Endothelial cell of umbilical vein (primary cell): ENCODE measurements at places on chromosomes 2 and 18. TPM values are rescaled to one million over a fixed set of nuclear protein-coding genes. Genes with fewer than 3 reads are reported as not detected.

Gene LRRTM4
- not detected in 2 replicates for total RNA-seq

DNA sequence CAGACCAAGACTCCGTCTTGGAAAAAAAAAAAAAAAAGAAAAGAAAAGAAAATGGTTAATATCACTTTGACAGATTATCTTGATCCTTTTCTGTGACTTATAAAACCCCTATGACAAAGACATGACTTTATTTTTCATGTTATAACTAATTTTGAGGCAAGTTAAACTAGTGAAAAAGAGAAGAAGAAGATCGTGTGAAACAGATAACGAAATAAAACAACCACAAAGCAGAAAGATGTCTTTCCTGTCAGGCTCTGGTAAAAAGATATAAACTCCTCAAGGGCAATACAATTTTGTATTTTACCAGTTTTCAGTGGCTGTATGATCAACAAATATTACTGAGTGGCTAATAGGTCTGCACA is 13.4 kb upstream of the RBMS1 start:
- DNase-seq: no peak

- DNase-seq: no peak
Observed at GRCh38 chr2:42978887-42979415, 186.6 kb upstream of the HAAO start.

Gene ATP9B
- 18.2 and 21.1 TPM in 2 replicates for total RNA-seq

- DNase-seq: peak; percentile 4
Observed at GRCh38 chr2:120764991-120765677, 29.5 kb downstream of the GLI2 start.

GRCh38 chr2:240946654-240947053 is 40.5 kb downstream of the CROCC2 start:
- DNase-seq: no peak

Gene EMX1
- not detected in 2 replicates for total RNA-seq

DNA sequence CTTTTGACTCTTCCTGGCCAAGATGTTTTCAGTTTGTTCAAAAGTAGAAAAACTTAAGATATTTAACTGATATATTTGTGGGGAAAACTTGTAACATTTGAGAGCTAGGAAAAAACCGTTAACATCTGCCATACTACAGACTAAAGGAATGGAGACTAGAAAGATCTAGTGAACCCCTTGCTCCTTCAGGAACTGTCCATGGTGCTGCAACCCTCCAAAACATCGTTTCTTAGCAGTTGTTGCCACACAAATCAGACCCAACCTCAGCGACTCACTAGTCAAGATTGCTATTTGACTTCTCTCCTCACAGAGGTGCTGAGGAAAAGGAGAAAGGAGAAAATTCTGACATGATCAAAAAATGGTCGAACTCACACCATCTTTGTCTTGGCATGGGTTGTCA is 393.8 kb upstream of the LYPD1 start:
- peak; percentile 1 for DNase-seq

DNA sequence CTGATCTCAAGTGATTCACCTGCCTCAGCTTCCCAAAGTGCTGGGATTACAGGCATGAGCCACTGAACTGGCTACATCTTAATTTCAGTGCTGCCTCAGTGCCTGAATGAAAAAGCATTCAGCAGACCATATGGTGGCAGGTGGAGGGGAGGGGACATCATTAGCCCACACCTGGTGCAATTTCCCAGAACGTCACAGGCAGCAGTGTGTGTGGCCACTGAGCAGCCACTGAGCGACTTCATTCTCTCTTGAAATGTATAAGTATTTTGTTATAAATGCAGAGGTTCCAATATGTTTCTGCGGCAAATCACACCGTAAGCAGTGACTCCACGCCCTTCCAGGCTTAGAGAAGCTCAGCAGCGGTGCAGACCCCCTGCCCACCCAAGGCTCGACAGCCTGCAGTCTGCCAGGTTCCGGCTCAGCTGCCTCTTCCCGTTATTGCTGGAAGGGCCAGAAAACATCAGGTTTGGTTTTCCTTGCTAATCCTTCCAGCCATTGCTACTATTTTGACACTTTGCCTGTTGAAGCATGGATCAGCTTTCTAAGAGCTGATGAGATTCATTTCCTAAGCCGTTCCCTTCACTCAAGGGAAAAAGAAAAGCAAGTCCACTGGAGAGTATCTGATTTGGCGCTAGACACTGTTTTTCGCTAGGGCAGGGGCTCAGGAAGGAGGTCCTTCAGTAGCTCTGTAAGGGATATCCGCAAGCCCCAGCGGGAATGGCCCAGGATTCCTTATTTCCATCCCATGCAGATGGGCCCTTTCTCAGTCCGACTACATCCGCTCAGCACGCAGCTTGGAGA is 250.7 kb downstream of the VAPA start:
- DNase-seq: peak; percentile 63

Gene TMEFF2
- 0.12 and 0.20 TPM in 2 replicates for total RNA-seq

DNA sequence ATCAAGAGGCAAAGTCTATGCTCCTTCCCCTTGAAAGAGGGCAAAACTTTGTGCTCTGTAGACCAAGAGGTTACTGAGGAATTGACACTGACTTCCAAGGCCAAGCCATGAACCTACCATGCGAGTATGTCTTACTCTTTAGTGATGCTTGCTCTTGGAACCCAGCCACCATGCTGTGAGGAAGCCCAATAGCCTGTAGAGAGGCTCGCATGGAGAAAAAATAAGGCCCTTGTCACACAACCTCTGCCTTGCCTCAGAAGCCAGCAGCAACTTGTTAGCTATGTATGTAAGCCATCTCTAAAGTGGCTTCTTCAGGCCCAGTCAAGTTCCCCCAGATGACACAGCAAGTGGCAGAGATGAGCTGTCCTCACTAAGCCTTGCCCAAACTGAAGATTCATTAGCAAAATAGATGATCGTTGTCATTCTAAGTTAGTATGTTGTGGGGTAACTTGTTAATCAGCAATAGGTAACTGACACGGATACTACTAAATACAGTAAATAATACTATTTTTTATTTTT is 66.1 kb upstream of the RGPD5 start:
- no peak for DNase-seq

GRCh38 chr18:74497778-74498177 is 1.6 kb downstream of the CNDP2 start:
- no peak for DNase-seq

- DNase-seq: no peak
Observed at GRCh38 chr2:225994748-225995405, 595.4 kb downstream of the NYAP2 start.

- no peak for DNase-seq
Observed at GRCh38 chr2:198591586-198591985, 787.2 kb downstream of the PLCL1 start.

Gene LCT
- total RNA-seq: 0.07 TPM in 1 of 2 replicates, not detected in the other

Gene GNLY
- total RNA-seq: not detected in 2 replicates

DNA sequence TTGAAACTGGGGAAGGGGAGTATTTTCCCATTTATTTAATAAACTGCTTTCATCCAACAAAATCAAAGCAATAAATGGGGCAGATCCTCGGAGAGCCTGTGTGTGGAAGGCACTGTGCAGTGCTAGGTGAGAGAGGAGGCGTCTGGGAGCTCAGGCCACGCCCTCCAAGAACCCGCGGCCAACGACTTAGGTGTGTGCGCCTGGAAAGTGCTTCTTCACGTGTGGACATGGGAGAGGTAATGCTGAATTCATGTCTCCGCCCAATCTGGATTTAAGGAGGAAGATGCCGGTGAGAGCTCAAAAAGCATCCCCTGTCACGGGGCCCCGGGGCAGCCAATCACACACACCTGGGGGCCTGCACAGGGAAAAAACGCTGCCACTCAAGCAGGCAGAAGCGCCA is 77.4 kb downstream of the HDAC4 start:
- DNase-seq: no peak

DNA sequence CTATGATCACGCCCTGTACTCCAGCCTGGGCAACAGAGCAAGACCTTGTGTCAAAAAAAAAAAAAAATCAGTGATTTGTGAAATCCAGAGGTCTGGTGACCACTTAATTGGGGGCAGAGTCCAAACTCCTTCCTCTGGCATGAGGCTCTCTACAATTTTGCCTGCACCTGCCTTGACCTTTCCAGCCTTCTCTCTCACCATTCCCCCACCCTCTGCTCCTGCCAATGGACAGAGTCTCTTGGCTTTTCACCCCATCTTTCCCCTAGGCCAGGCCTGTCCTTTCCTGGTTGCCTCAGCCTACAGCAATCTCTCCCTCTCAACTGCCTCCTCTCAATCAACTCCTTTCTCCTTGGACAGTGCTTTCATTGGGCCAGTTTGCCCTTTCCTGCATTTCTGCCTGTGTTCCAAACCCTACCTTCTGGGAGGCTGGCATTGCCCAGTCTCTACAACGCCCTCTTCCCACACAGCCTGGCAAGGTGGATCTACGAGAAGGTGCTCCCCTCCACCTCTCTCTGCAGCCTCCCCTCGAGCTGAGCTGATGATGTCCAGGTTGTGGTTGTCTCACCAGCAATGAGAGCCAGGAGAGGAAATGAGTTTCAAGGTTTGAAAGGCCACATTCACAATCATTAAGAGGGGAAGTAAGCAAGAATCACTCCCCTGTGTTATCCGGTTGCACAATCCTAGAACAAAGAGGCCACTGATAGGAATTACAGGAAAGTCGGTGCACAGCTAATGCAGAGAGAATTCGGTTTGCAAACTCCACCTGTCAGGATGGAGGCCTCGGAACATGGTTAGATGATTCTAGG is 39.5 kb upstream of the NPAS2 start:
- peak; percentile 59 for DNase-seq

DNA sequence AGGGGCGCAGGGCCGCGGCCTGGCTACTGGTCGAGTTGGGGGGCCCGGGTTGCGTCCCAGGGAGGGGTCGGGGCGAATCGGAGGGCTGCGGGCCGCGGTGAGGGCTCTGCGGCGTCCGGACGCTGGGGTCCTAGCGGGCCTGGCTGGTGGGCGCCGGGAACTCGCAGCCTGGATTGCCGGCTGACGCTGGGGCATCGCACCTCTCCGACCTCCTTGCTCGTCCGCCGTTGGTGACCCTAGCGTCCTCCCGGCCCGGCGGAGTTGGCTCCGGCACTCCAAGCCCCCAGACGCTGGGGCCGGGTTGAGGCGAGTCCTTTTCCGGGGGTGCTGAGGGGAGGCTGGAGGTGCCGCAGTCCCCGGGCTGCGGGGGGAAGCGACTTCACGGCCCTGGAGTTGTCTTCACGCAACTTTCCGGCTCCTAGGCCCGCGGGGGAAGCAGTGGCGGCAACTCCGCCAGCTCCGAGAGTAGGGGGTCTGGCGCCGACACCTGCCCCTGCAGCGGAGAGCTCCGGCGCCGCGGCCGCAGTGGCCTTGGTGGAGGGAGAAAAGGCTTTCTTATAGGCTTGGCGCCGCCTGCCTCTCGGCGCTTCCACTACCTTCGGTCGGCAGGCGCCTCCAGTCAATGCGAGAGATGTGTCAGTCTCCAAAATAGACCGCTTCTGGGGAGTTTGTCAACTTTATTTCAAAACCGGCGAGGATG is 70.3 kb downstream of the HAUS1 start:
- peak; percentile 44 for DNase-seq

Gene FBXO15
- total RNA-seq: not detected in 2 replicates

Gene TLX2
- total RNA-seq: not detected in 2 replicates

DNA sequence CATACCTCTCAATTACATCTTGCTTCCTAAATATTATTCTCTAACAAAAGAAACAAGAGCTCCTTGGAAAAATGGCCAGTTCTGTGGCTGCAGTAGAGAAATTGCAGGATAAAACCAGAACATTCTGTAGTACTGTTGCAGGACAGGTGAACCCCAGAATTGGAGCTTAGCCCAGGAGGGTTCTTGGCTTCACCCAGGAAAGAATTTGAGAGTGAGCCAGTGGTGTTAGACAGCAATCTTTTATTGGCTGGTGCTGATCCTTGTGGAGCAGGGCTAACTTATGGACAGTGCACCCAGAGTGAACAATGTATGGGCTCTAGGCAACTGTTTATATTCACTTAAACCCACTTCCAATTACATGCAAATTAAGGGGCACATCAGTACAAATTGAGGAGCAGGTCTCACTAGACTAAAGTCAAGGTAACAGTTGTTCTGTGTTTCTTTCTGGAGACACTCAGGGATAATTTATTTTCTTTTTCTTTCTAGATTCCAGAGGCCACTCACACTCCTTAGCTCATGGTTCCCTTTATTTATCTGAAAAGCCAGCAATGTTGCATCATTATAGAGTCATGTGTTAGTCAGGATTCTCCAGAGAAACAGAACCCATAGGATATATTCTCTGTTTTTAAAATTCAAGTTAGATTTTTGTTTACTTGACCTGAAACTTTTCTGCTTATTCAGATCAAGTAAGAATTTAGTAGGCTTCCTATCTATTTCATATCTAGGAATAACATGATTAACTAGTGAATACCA is 348.1 kb downstream of the CCDC85A start:
- no peak for DNase-seq

Gene RELCH
- total RNA-seq: 20.7 and 25.2 TPM in 2 replicates

DNA sequence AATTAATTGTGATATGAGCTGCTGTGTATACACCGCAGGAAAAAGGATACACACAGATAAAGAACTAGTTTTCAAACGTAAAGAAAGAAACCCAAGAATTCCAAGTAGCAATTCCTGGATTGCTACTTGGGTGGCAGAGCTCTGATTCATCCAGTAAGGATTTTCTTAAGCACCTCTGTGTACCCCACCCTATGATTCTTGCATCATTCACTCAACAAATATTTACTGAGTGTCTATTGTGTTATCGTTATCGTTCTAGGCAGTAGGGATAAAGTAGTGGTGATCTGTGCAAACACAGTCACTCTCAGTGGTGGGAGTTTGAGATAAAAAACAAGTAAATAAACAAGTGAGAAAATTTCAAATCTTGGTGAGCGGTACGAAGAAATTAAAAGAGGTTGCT is 4.9 kb upstream of the TMEM200C start:
- DNase-seq: no peak

GRCh38 chr18:67199993-67200617 is 316.4 kb downstream of the DSEL start:
- DNase-seq: peak; percentile 72

- DNase-seq: no peak
Observed at GRCh38 chr2:157184161-157184895, 73.2 kb upstream of the GALNT5 start.

DNA sequence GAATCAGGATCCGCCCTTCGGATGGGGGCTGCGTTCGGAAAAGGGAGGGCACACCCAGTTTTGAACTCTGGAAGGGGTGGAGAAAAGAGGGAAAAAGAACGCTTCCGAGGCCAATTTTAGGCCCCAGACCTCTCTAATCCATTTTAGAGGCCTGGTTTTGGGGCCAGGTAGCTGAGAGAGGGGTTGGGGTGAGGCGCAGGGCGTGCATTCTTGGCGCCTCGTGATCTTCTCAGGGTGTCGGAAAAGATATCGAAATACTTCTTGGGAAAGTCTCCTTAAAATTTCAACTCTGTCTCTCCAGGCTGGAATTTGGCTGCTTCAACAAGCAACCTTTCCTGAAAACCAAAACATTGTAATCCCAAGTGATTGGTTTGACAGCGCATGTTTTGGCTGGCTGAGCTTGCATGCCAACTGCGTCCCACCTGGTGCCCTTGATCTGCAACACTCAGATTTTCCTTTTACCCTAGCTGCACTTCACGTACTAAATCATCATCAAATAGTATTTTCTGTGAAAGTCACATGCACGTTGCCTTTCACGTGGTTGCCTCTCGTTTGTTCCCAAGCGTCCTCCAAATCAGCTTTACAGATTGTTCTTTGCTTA is 864 bp upstream of the XPO1 start:
- DNase-seq: peak; percentile 66

Gene DCDC2C
- not detected in 2 replicates for total RNA-seq

GRCh38 chr2:44360749-44361329 is 455 bp downstream of the PREPL start:
- DNase-seq: no peak
